ENCODE measurements at places on chromosomes 5 and 9.

- no peak for DNase-seq
These were observed 7.9 kb upstream of the NDUFS4 start for GRCh38 chr5:53552561-53552960.

DNA sequence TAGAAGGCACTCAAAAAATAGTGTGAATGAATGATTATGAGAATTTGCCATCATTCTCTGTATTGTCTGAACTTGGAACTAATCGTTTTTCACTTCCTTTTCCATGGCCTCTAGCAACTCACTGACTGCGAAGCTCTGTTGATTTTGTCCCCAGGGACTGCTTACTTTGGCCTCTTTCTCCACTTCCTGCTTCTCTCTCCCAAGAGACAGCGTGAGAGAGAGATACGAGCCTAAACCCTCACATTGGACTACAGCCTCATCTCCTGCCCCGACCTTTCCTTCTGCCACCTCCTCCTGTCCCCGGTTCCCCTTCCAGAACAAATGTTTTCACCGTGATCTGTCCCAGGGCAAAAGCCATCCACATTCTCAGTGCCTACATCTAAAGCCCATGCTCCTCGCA is 300.8 kb upstream of the PANK3 start:
- DNase-seq: no peak

GRCh38 chr5:93673316-93673954 is 68.0 kb downstream of the POU5F2 start:
- no peak for DNase-seq

DNA sequence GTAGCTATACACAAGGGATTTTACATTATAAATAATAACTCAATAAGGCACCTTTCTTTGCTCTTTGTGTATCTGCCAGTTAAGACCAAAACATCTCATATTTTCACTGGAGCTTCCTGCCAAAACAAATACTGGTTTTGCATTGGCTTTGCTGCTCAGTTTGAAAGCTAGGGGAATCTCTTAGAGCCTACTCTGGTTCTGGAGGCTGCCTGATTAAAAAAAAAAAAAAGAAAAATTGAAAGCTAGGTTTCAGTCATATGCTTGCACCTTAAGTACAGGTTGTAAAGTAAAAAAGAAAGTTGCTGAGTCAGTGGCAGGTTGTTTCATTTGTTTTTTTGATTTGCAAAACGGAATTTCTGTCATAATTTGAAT is 2.3 kb downstream of the DENND4C start:
- no peak for DNase-seq

DNA sequence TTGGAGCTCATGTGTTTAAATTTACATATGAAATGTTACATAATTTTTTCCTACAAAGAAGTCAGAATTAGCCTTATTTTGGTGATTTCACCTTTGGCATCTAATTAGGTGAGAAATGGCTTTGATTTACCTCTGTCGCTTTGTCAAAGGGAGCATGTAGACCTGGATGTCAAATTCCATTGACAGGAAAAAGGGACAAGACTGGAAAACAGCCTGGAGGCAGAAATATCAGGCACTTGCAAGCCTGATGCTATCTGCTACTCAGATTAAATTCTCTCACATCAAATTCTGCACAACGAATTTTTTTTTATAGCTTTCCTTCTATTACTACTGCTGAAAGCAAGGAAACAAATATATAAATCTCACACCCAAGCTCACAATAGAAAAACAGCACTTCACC is 54.1 kb upstream of the CTNND2 start:
- no peak for DNase-seq

DNA sequence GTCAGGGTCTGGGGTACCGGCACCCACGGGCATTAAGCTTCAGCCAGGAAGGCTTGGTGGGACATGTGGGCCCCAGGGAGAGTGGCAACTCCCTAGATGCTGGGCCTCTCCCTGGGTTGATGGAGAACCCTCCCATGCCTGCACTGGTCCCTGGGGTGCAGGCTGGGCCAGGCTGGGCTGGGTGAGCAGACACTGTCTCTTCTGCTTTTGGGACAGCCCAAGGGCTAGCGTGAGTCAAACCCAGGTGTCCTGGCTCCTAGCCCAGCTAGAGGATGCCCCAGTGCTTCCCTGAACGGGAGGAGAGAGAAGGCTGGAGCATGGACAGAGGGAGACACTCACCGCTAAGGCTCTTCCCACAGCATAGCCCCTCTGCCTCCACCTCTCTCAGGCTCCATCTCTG is 5.7 kb upstream of the AQP7 start:
- DNase-seq: no peak

DNA sequence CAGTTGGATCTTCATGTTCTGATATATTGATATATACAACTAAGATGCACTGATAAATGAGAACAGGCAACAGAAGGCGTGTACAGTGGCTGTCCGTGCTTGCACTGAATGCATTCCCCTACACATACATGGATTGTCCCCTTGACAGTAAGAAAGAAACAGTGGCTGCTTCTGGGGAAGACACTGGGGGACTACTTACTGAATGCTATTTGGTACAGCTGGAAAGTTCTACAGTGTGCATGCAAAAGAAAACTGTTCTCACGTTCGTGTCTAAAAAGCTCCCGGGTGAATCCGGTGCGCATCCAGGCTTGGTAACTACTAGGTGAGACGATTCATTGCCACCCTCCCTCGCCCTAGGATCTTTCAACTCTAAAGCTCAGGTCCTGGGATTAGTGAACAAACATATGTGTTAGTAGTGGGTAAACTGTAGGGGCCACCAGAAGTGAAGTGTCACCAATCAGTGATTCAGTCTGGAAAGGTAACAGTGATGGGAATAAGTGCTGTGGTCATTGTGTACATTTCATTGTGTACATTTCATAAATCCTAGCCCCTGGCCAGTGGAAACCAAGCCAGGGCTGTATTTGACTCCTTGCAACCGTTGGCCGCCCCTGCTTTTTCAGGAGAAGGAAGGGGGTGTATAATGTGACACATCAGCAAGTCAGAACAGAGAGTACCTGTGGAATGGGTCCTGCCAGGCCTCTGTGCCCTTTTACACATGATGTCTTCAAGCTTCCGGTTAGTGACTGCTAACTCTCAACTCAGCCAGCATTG is 46.3 kb upstream of the BOD1 start:
- DNase-seq: no peak

GRCh38 chr5:113020461-113021273 is 44.1 kb downstream of the DCP2 start:
- no peak for DNase-seq

DNA sequence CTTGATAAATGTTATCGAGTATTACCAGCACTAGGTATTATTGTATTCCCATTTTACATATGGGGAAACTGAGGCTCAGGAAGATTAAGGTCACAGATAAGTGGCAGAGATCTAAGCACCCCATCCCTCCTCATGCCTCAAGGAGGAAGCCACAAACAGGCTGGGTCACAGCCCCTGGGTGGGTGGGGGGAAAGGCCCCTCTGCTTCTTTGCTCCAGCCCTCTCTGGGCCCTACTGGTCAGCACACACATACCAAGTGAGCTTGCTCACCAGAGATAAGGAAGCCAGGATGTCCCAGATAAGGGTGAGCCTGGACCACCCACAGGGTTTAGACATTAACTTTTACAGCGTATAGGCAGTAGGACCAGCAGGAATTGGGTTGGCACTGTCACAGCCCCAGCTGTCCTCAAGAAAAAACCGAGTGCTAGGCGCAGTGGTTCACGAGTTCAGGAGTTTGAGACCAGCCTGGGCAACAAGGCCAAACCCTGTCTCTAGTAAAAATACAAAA is 45.3 kb downstream of the STK10 start:
- no peak for DNase-seq

- no peak for DNase-seq
These were observed 243.7 kb downstream of the SGCD start for GRCh38 chr5:156570615-156571014.

DNA sequence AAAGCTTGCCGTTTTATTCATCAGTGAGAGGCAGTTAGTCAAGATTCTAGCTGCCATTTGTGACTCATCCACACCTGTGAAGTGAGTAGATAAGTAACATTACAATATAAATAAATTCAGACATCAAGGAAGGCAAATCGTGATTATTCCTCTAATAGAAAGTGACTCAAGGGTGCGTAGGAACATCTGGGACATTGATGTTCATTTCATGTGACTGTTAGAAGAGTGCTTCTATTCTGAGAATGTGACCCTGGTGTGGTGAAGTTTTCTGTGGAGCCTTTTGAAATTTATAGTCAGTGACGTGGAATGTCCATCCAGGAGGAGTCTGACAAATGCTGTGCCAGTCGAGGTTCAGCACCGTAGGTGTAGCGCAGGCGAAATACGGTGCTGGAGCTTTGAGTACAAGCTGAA is 48.4 kb upstream of the FAM240B start:
- DNase-seq: no peak

GRCh38 chr9:132503116-132503515 is 79.3 kb upstream of the BARHL1 start:
- no peak for DNase-seq

GRCh38 chr9:103397868-103398600 is 402.9 kb downstream of the CYLC2 start:
- peak; percentile 42 for DNase-seq

- no peak for DNase-seq
These were observed 32.7 kb downstream of the PTGS1 start for GRCh38 chr9:122403381-122404000.

GRCh38 chr5:90873033-90873517 is 314.5 kb downstream of the ADGRV1 start:
- no peak for DNase-seq

DNA sequence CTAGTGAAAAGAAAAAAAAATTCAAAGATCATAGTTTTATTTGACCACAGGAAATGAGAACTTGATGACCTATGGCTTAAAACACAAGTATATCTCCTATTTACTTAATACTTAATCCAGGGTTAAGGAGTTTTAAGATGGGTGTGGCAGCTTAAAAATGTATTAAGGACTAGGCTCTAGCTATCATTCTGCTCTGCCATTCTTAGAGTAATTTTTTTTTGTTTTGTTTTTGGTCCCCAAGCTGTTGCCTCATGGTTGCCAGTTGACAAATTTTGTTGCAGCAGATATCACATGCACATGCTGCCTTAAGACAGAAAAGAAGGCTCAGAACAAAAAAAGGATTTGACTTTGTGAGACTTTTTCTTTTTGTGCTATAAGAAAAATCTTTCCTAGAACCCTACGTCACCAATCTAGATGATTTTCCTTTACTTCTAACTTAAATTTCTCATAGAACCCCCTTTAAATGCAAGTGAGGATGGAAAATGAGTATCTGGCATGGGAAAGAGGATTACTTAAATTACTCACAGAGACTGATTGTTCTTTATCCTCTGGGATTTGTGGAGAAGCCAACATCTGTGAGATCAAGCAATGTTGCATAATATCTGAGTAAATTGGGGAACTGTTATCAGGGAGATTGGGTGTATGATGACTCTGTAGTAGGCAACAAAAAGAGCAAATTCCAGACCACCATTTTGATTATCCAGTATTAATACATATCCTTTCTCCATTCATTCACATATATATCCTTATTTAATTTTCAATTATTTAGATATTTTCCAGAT is 364.7 kb upstream of the CD180 start:
- DNase-seq: no peak

- DNase-seq: no peak
These were observed 58.3 kb downstream of the BNC2 start for GRCh38 chr9:16811987-16812685.
